ENCODE measurements at places on chromosomes 7 and 10.
A peak's percentile ranks its signal among the peaks of the same experiment; 100 is the strongest.

GRCh38 chr7:5596046-5596895 is 172.6 kb upstream of the TNRC18 start:
- peak; percentile 65 for DNase-seq

DNA sequence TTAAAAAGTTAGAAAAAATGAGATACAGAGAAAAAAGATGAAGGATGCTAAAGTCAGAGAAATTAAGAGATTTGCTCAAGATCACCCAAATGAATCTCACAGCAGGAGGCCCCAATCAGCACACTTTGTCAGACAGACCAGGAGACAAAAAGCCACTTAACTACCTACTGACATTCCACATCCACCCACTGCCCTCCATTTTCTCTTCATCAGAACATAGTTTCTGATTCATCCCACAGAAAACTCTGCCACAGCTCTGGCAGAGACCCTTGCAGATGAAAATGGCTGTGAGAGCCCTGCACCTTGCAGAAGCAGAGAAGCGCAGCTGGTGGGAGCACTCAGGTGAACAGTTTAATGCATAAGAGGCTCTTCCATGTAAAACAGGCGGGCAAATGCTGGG is 26.6 kb downstream of the DGKI start:
- no peak for DNase-seq

DNA sequence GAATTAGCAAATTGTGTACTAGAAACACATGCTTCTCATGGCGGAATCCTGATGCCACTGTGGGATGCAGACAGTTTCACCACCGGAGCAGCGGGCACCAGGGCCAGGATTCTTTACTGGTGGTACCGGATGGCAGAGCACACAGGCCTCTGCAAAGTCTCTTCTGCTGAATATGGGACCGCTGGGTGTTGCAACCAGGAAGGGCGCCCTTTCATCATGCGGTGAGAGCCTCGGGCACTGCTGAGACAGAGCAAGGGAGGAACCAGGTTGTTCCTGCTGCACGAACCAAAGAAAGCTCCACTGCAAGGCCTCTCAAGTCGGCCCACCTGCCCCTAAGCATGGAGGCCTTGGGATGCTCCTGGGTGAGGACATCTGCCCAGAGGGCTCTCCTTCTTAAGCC is 57.0 kb upstream of the NMT2 start:
- DNase-seq = no peak

GRCh38 chr10:78543749-78544362 is 510.2 kb downstream of the RPS24 start:
- DNase-seq = peak; percentile 83

DNA sequence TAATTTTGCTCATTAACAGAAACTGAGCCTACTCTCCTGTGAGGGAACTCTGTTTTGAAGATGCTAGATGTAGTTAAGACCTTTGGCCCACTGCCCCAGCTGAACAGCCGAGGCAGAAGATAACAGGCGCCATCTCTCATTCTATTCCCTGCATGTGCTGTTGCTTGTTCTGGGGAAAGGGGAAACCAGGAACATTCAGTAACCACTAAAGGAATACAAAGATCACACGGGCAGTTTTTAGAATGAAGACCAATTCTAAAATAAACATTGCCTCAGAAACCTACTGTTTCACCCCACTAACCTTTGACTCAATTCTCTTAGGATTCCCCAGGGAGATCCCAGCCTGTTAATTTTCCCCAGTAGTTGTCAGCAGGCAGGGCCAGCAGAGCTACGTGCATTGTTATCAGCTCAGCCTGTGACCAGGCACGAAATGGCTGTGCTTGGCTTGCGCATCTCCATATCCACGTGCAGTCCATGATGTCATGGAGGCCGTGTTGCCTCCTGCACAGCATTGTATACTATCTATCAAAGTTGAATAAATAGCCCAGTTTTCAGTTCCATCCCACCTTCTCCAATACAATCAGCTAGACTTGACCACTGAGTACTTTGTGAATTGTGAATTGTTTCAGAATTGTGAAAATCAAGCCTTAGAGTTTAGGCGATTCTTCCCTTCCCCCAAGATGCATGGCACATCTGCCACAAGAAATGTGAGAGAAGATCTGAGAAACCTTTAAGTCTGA is 36.0 kb downstream of the ANK3 start:
- DNase-seq = no peak

DNA sequence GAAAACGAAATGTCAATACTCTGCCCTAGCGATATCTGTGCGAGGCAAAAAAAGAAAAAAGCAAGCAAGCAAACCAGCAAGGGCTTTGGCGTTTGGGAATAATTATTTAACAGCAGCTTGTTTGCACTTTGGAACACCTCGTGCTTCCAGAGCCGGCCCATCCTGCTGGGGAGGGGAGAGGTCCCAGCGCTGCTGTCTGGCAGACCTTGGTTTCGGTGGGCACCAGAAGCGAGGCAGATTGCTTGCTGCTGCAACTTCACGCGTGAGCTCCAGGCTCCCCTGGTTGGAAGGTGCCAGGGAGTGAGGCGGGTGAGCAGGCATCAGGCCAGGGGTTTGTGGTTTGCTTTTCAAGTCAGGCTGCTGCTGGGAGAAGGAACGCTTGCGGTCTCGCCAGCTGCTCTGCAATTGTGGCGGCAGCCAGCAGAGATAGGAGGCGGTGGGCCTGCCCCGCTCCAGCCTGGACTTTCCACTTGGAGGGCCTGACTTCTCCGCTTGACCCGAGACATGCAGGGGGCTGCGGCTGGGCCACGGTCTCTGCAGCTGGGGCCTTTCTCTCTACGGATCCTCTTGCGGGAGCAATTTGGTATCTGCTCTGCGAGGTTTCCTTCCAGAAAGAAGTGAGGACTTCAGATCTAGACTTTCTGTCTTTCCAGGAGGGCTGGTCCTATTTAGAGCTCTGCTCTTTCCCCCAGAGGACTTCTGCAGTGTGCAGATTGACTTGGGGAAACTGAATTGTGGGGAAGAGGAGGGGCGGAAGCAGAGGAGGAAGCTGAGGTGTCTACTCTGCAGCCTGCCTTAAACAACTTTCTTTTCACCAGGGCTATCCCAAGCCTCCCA is 131.4 kb downstream of the PRPF18 start:
- peak; percentile 50 for DNase-seq

GRCh38 chr7:28755255-28755654 is 202.9 kb downstream of the TRIL start:
- DNase-seq = no peak

- DNase-seq = no peak
Observed at GRCh38 chr7:22992874-22993840, 20.8 kb downstream of the HYCC1 start.

DNA sequence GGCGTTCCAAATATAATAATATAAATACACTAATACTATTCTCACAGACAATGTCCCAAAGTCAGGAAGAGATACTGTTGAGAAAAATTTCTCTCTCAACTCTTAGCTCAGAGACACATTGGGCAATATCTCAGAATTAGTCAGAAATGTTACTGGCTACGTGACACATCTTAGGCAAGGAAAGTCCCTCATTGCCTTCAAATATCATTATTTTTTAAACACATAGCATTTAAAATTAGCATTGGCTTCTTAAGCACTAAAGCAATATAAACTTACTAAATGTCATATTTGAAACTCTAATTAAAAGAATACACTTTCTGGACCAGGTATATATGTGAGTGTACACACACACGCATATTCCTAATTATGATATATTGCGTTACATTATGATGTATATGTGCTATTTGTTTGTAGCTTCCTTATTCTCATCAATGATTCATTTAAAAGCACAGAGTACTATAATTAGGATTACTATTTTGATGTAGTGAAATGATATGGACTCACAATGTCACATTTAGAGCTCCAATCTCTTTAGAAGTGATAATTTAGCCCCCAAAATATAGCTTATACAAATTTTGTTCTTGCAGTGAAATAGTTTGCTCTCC is 255.8 kb downstream of the TWIST1 start:
- peak; percentile 87 for DNase-seq

DNA sequence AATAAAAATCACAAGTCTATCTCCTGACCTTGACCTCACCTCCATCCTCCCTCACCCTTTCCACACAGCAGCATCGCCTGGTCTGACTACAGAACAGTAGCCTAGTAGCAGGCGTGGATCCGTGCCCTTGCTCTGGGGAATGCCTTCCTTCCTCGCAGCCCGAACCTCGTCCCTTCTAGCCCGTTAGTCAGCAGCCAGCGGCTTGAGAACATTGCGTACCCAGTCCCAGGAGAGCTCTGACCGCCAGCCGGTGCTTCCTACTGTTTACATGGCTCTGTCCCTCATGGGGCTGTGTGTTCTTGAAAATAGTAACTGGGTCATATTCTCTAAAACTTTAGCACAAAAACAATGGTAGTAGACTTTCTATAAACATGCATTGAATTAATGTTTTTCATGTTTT is 682.7 kb upstream of the IGFBP3 start:
- DNase-seq = no peak

- DNase-seq = peak; percentile 16
Observed at GRCh38 chr10:62900829-62901571, 84.8 kb upstream of the EGR2 start.

DNA sequence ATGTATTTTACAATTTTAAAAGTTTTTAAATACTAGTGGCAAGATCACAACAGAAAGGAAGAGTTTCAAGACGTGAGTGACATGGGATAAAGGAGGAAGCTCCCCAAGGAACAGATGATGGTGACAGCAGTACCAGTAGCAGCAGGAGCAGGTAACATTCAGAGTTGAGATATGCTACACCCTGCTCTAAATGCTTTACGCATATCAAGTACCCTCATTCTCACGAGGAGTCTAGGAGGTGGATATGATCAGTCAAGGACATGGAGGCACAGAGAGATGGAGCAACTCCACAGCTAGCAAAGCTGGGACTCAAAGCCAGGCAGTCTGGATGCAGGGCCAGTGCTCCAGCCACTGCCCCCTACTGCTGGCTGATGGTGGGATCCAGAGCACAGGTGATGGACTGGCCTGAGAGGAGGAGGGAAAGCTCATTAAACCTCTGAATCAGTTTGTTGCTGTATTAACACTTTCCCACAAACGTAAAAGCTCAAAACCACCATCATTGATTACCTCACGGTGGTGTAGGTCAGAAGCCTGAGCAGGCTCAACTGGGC is 17.5 kb downstream of the RP9 start:
- DNase-seq = no peak

DNA sequence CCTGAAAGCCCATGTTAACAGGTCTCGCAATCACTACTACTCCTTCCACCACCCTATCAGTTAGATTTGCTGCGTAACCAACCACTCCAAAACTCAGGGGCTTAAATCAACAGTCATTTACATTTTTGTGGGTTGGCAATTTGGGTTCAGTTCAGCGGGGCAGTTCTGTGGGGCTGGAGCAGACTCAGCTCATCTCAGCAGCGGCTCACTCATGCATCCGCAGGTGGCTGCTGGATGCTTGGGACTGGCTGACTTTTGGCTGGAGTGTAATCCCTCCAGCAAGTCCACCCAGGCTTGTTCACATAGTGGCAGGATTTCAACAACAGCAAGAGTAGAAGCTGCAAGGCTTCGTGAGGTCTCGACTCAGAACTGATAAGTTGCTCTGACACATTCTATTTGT is 79.2 kb downstream of the NEUROD6 start:
- DNase-seq = no peak

- DNase-seq = peak; percentile 28
Observed at GRCh38 chr10:48456808-48457761, 147.8 kb downstream of the ARHGAP22 start.

- DNase-seq = no peak
Observed at GRCh38 chr7:36317276-36317675, 72.4 kb upstream of the ANLN start.

DNA sequence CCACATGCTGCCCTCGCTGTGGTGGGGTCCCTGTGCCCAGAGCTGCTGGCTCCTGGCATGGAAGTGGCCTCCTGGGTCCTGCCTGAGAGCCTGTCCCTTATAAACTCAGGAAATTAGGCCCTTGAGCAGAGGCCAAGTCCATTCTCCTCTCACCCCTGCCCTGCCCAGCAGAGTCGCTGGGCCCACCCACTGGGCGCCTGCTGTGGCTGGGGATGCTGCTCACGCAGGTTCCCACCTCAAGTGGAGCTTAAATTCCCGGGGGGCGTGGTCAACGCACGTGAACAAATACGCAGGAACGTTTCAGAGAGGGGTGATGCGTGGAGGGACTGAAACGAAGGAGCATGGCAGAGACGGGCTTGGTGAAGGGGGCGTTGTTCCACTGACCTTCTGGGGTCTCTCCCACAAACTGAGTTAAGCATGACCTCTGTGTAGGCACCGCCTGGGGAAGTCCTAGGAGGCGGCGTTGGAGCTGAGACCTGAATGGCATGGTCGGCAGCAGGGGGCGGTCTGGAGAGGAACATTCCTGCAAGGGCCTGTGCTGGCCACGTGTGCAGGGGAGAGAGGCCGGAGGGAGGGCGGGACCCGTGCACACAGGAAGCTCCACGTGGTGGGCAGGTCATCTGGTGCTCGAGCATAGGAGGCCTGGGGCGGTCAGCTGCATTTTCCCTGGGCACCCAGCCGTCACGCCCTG is 27.9 kb downstream of the FAM20C start:
- DNase-seq = no peak

DNA sequence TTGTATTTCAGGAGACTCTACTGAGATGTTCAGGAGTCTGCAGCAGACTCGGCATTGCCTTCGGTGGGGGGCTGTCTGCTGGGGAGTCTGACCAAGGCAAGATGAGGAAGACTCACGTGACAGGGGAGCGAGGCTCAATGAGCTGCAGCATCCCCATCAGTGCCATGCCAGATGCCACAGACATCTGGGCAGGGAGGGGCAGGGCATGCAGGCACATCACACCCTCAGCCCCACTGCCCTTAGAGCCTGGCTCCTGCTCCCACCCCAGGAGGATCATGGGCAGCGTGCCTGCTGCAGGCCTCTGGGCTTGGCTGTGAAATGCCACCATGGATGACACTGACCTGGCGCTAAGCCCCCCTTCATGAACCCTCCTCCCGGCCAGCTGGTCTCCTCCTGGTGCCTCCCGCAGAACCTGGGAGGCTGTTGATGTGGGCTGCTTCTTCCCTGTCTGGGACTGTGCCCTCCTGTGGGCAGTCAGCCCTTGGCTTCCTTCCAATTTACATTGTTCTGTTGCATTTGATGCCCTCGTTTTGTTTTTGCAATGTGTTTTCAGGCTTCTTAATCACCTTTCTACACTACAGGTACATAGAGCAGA is 235.0 kb downstream of the PAXIP1 start:
- no peak for DNase-seq

- DNase-seq = no peak
Observed at GRCh38 chr7:126657599-126658358, 595.0 kb downstream of the GRM8 start.

DNA sequence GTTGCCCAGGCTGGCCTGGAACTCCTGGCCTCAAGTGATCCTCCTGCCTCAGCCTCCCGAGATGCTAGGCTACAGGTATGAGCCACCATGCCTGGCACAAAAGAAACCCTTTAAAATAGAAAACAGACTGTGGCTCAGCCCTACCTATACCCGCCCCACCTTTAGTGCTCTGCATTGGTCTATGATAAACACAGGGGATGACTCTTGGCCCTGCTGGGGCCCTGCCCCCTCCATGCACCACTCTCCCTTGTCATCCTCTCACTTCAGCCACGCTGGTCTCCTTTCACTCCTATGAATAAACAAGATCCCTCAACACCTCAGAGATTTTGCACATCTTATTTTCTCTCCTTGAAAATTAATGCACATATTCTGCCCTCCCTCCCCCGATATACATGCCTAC is 251.4 kb upstream of the KLF14 start:
- DNase-seq = no peak
